ENCODE measurements at places on chromosomes 3 and 15. TPM values are rescaled to one million over a fixed set of nuclear protein-coding genes. Genes with fewer than 3 reads are reported as not detected.

Gene TSEN2
- total RNA-seq: 17.0 TPM

Gene LYZL4
- total RNA-seq: not detected

Gene TMCO5A
- not detected for total RNA-seq

Gene RARB
- total RNA-seq: 15.5 TPM

Gene ANKRD63
- total RNA-seq: not detected

Gene HYAL1
- 6.1 TPM for total RNA-seq

Gene INAFM2
- total RNA-seq: 15.7 TPM

Gene XCR1
- total RNA-seq: not detected

Gene GUCA1C
- total RNA-seq: not detected

Gene AGBL1
- total RNA-seq: not detected

Gene IL5RA
- total RNA-seq: not detected

Gene DNAJA4
- 3.6 TPM for total RNA-seq

Gene CPLX3
- total RNA-seq: not detected

Gene EOGT
- 44.1 TPM for total RNA-seq

Gene HDC
- not detected for total RNA-seq

Gene NEK11
- 11.6 TPM for total RNA-seq

Gene POMGNT2
- total RNA-seq: 32.4 TPM

Gene ADAMTS17
- 0.17 TPM for total RNA-seq

Gene SPINK8
- total RNA-seq: not detected

Gene TMEM212
- not detected for total RNA-seq

Gene ZBTB47
- total RNA-seq: 59.7 TPM

Gene GPR27
- total RNA-seq: not detected

Gene CPEB1
- total RNA-seq: 42.7 TPM

Gene CX3CR1
- not detected for total RNA-seq

Gene STARD9
- 13.7 TPM for total RNA-seq

Gene SERPINI2
- not detected for total RNA-seq

Gene HLTF
- total RNA-seq: 58.0 TPM

Gene MUC20
- total RNA-seq: 0.50 TPM

Gene GOLGA8H
- total RNA-seq: 0.44 TPM

Gene INO80
- 27.1 TPM for total RNA-seq

Gene ATG3
- 105 TPM for total RNA-seq

Gene ROBO1
- total RNA-seq: 67.2 TPM

Data from smooth muscle cell of trachea (primary cell).